ENCODE measurements at places on chromosomes 7 and 10. TPM values are rescaled to one million over a fixed set of nuclear protein-coding genes. Genes with fewer than 3 reads are reported as not detected.

The MMD2 gene
- not detected for total RNA-seq

The ARMC10 gene
- 35.1 TPM for total RNA-seq

The GHITM gene
- 153 TPM for total RNA-seq

The LMBR1 gene
- total RNA-seq, result 45.1 TPM

The VSIR gene
- total RNA-seq, result 19.2 TPM

The ZNF282 gene
- total RNA-seq, result 18.6 TPM

The ELAPOR2 gene
- total RNA-seq, result 2.2 TPM

The SLC26A4 gene
- total RNA-seq, result 0.47 TPM

The ANKRD30A gene
- not detected for total RNA-seq

The GCK gene
- 3.2 TPM for total RNA-seq

The ZNF804B gene
- not detected for total RNA-seq

The SRGN gene
- total RNA-seq, result 47.3 TPM

The DPYSL4 gene
- 2.7 TPM for total RNA-seq

The GNAT3 gene
- total RNA-seq, result not detected

The GALNT17 gene
- total RNA-seq, result not detected

The HOXA2 gene
- total RNA-seq, result 0.43 TPM

The EDRF1 gene
- total RNA-seq, result 21.0 TPM

The SPDYE16 gene
- total RNA-seq, result under 0.01 TPM

The STK31 gene
- total RNA-seq, result under 0.01 TPM

The SMC3 gene
- 20.5 TPM for total RNA-seq

The SPAG6 gene
- not detected for total RNA-seq

The PAPOLB gene
- under 0.01 TPM for total RNA-seq

The MUC12 gene
- 0.34 TPM for total RNA-seq

The TFAM gene
- 15.5 TPM for total RNA-seq

The ATOH7 gene
- total RNA-seq, result not detected

The SCRN1 gene
- 84.0 TPM for total RNA-seq

The HPSE2 gene
- not detected for total RNA-seq

The GRM3 gene
- not detected for total RNA-seq

The MYL10 gene
- not detected for total RNA-seq

The EFCAB10 gene
- not detected for total RNA-seq
